Bronchial epithelial cell (primary cell): ENCODE measurements at places on chromosomes 5 and 9.
A peak's percentile ranks its signal among the peaks of the same experiment; 100 is the strongest.

GRCh38 chr9:133643978-133644760 lies 8.0 kb downstream of the DBH start:
- no peak for DNase-seq

- no peak for DNase-seq
These were observed 18.7 kb upstream of the PSD2 start for GRCh38 chr5:139776861-139777260.

- DNase-seq = no peak
These were observed 331.3 kb upstream of the KIF2A start for GRCh38 chr5:61974680-61975079.

DNA sequence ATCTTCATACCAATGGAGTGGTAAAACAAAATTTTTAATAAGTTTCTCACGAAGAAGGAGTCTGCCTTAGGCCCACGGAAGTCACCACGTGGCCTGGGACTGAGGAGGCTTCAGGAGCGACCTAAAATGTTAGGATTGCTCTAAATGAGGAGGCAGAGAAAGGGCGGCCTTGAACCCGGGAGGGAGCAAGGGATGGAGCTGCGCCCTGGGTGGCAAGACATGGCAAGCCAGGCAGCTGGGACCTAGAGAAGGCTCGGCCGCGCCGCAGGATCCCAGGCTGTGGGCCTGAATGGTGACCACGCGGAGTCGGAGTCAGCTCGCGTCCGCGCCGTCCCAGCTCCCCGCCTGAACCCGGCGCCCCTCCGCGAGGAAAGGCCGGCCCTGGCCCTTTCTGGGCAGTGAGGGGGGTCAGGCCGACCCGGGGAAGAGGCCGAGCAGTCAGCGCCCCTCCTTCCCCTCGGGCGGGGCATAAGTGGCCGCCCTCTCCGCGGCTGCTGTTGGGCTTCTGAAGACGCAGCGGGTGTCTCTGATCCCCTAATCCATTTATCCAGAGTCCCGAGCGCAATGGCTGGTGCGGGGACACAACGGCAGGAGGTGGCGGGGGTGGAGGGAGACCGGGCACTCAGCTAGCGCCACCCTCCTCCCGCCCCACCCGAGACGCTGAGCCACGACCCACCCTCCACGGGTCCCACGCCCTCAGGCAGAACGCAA lies 10.6 kb downstream of the IRX1 start:
- no peak for DNase-seq

DNA sequence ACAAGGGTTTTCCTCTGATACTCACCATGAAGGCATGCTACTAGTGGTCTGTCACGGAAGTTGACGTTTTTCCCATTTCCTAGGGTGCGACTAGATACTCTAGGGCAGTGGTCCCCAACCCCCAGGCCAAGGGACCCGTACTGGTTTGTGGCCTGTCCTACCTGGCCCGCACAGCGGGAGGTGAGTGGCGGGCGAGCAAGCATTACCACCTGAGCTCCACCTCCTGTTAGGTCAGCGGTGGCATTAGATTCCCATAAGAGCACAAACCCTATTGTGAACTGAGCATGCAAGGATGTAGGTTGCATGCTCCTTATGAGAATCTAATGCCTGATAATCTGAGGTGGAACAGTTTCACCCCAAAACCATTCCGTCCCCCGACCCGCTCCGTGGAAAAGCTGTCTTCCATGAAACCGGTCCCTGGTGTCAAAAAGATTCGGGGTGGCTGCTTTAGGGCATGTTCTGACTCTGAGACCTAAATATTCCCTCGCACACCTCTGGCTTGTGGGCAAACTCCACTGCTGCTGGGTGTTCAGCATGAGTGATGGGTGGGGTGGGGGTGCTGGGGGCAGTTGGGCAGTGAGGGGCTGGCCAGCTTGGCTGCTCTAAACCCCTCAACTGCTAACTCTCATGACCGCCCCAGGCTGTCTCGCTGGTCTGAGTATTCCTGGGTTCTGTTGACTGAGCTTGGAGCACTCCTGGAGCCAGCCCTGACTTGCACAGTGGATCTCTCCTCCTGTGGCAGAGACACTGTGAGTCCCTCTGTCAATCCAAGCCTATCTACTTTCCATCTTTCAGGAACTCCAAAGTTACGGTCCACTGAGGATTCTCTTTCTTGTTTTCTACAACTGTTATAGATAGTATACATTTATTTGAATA lies 78.3 kb upstream of the NEK6 start:
- DNase-seq = no peak

- DNase-seq = no peak
These were observed 2.7 kb downstream of the LEAP2 start for GRCh38 chr5:132876020-132876759.

DNA sequence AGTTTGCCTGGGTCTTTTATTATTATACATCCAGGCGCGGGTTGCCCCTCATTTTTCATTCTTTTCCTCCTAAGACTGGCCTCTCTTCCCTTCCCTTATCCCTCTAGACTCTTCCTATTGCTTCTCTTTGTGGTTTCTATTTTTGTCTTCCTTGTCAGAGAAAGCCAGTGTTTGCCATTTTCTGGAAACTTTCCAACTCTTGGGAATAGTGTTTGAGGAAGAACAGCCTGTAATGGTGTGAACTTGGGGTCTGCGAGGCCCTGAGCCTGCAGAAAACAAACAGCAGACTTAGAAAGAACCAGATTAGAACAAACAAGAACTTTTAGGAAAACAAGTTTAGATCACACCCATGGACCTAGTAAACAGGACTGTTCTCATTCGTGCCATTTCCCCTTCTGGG lies 15.5 kb downstream of the PRKACG start:
- no peak for DNase-seq

- peak; percentile 97 for DNase-seq
These were observed 376.7 kb downstream of the DNAH5 start for GRCh38 chr5:13567819-13568218.

GRCh38 chr5:172800088-172800551 lies 29.1 kb upstream of the DUSP1 start:
- DNase-seq = peak; percentile 96

- no peak for DNase-seq
These were observed 5.6 kb upstream of the HMGCR start for GRCh38 chr5:75331095-75332090.

DNA sequence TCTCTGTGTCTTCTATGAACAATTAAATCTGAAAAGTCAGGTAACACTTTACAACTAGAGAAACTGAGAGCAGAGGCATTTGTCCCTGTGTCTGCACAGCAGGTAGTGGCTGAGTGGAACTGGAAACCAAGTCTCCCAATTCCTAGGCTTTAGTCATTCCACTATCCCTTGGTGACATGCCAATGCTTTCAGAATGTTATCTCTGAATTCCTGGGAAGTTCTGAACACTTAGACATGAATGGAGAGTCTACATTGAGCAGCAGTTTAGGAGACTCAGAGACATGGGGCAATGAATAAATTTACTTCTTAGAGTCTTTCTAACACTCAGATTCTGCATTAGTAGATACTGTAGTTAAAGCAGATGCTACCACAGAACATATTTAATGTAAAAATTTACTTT lies 94.8 kb upstream of the APC start:
- DNase-seq = no peak

DNA sequence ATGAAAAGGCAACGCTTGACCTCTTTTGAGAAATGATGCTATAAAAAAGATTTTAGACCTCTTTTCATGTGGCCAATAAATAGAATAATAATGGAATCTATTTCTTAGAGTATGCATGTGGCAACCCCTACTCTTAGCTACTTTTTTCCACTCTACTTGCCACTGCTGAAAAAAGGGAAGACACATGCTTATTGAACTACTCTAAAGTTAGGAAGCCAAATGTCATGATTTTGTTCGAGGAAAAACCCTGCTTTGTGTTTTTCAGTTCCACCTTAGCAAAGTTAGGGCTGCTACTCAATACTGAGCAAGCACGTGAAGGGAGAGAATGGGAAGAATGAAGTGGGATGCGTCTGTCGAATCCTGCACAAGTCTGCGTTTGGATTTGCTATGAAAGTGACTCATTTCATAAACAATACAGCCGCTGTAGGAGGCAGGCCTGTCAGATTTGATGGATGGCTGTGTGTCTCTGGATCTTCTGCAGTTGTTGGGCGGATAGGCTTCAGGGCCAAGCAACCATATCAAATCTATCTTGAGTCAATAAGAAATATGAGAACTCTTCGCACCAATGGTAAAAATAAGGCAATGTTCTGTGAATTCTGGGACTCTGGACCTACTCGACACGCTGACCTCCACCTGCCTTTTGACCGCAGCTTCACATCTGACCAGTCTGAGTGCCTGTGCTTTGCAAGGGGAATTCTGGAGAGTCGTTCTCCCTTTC lies 333.6 kb downstream of the PIK3R1 start:
- no peak for DNase-seq

- DNase-seq = peak; percentile 71
These were observed at the start of gene TEX48 for GRCh38 chr9:114681594-114682332. TEX48 (minus strand) TSS chr9:114682192; CDS start chr9:114671723, 10,469 bp downstream.

DNA sequence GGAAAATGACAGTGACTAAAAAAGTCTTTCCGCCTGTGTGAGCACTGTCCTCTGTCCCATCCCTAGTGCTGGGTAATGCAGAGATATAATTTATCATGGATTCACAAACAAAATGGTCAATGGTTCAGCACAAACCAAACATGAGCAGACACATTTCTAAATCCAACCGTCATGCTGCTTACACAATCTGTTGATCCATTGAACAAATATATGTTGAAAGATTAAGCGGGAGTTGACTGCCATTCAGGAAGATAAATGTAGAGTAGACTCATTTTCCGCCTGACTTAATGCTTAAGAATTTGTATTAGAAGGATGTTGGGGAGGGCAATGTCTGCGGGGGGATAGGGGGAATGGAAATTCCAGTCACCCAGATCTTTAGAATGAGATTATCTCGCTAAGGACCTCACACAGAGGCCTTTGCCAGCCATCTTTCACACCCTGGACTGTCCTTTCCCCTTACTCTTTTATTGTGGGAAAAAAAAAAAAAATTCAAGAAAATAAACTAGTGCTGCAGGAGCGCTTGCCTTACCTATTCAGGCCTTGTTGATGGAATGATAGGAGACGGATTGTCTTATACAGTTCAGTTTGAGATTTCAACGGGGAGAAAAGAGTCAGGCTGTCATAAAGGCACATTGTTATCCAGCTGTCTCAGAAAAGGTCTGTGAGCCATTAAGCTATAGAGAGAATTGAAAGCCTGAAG lies 153.7 kb downstream of the TLE1 start:
- peak; percentile 97 for DNase-seq

DNA sequence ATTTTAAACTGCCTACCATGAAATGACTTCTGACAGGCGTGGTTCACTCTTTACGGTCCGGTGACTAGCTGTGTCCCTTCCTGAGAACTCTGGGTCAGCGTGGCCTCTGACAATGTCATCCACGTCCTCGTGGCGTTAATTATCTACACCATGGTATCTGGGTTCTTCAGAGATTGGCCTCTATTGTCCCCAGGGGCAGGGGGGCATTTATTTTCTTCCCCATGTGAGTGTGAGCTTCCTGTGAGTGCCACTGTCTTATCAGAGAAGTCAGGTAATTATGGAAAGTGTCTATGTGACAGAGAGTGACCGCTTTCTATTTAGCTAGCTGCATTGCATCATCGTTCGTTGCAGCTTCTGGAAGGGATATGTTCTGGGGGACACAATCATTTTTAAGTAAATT lies 77.2 kb downstream of the FBXL7 start:
- no peak for DNase-seq

- no peak for DNase-seq
These were observed 294.3 kb downstream of the TLE1 start for GRCh38 chr9:81394881-81395675.

- no peak for DNase-seq
These were observed 267.9 kb downstream of the COX7C start for GRCh38 chr5:86885489-86886230.

- DNase-seq = peak; percentile 44
These were observed 80.2 kb downstream of the PJA2 start for GRCh38 chr5:109329333-109330237.

DNA sequence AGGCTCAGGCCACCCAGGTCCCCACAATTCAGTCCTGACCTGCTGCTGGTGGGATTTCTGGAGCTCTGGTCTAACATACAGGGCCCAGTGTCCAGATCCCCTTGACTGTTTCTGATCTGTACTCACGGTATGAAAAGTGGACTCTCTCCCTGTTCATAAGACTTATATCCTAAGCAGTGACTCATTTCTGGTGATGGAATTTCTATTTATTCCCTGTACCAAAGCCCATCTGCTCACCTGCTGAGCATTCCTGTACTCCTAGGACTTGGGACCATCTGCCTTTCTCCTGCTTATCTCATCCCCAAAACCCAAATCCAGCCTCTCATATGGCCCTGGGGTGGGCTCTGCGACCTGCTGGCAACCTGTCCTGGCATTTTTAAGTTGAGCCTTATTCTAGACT lies 86.6 kb downstream of the APBA1 start:
- DNase-seq = peak; percentile 23

GRCh38 chr5:87649455-87649854 lies 236.7 kb upstream of the CCNH start:
- DNase-seq = peak; percentile 59

GRCh38 chr9:137479892-137480685 lies 21.0 kb upstream of the NSMF start:
- DNase-seq = no peak

- no peak for DNase-seq
These were observed 210.6 kb downstream of the GOLPH3 start for GRCh38 chr5:31963358-31964006.

DNA sequence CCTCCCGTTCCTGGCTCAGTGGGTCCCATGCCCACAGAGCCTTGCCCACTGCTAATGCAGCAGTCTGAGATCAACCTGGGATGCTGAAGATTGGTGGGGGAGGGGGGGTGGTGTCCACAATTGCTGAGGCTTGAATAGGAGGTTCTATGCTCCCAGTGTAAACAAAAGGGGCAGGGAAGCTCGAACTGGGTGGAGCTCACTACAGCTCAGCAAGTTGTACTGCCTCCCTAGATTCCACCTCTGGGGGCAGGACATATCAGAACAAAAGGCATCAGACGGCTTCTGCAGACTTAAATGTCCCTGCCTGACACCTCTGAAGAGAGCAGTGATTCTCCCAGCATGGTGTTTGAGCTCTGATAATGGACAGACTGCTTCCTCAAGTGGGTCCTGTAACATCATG lies 885.6 kb upstream of the COX7C start:
- no peak for DNase-seq

DNA sequence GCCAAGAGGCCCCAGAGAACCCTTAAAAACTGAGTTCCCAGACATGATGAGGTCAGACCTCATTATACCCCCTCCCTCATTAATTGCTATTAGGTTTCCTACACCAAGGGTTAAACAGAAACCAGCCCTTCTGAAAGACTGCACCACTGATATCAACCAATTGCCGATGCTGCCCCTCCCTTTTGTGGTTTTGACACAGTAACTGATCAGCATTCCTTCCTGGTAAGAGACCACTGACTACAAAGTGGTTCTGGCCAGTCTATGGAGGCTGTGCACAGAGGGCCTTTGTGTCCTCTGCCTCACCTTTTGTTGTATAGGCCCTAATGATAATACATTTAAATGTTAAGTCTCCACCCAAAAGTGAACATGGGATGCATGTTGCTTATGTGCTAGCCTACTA lies 201.5 kb downstream of the FRMD3 start:
- no peak for DNase-seq
